BJ (cell line): ENCODE measurements at places on chromosomes 11 and 22.

GRCh38 chr11:3885855-3886254 is 30.4 kb downstream of the STIM1 start:
- DNase-seq: no peak

DNA sequence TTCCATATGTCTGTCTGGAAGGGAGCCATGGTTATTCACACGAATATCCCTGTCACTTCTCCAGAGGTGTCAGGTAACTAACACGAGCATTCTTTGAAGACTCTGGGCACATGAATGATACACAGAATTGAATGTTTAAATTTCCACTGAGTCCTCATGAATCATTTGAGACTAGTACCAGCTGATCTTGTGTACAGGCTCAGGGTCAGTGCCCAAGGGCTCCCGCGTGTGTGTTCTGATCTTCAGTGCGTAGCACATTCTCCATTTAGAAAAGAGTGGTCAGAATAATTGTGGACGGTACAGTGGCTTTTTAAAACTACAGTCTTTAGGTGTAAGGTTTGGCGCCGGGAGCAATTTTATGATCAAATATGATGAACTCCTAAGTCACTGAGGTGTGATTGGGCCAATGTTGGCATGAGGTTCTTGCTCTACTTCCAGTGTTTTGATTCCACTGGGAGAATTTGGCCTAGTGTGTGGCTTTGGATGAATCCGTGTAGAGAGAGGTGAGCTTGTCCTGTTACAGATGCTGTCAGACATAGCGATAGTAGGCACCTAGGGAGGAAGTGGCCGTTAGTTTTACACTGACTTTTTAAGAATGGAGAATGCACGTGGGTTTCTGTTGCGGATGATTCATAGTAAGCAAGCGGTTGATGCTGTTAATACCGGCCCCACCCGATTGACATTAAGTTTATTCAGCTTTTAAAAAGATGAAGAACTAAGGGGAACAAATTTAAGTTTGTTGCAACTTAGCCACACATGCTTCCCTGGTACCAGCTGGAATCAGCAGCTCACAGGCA is 22.2 kb downstream of the NUP50 start:
- DNase-seq: no peak

DNA sequence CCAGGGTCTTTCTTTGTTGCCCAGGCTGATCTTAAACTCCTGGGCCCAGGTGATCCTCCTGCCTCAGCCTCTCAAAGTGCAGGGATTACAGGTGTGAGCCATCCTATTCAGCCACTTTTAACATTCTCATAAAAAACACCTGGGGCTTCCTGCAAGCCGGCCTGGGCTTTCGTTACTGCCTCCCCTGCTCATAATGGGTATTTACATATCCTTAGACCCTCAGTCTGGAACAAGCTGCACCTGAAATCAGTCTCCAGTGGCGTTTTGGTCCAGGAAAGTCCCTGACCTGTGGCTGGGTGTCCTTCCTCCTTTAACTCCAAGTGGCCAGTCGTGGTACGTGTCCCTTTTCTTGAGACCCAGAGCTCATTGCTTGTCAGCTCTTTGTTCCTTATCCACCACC is 320.7 kb downstream of the TMEM135 start:
- DNase-seq: no peak

DNA sequence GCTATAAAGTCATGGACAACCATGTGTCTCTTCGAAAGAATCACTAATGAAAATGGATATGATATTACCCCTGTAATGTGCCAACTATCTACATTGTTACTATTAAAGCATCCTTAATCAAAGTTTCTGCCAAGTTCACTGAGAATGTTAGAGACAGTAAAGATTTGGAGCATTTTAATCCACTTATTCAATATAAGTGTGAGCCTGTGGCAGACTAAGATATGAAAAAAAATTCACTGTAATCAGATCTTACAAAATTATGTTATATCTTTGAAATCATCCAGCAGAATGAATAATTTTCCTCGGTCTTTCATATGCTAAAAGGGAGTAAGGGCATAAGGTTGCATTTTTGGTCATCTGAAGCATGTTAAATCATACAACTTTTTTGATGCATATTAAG is 49.9 kb downstream of the MAML2 start:
- DNase-seq: no peak

DNA sequence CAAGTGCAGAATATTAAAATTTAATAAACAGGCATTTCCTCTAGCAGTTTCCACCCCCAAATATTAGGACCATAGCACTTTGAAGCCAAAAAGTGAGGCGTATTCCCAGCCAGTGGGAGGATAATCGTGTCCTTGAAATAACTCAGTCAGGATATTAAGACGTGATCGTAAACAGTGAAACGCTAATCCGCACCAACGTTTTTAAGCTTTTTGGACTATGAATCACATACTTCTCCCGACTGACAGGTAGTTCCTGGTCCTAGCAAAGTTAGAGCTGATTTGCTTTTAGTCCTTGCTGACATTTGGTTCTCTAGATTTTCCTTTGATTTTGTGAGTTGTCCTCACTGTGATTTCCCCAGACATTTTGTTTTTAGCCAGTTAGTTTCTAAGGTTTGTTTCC is 197.1 kb upstream of the ARHGAP20 start:
- DNase-seq: no peak

DNA sequence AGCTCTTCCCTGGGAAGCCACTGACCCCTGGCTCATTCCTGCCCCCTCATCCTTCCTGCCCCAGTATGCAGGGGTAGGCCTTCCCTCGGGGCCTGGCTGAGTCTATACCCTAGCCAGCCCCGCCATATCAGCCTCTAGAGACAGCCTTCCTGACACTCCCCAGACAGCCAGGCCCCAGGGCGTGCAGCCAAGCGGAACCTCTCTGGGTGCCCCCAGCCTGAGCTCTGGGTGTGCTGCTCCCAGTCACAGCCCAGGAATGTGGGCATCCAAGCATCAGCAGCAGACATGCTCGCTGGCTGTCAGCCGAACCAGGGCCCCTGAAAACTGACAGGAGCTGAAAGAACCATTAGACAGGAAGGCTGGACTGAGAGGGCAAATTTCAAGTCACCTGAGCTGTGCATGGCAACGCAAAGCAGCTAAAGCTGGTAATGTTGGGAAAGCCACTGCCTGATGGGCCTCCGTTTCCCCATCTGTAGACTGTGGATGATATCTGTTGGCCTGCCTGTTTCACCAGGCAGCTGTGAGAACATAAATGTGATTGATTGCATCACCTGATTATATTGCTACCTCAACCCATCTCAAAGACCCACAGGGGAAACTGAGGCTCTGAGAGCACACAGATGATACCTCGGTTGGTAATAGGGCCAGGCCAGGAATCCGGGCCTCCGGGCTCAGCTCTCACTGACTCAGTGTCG is 93.2 kb downstream of the LRRC32 start:
- DNase-seq: no peak

DNA sequence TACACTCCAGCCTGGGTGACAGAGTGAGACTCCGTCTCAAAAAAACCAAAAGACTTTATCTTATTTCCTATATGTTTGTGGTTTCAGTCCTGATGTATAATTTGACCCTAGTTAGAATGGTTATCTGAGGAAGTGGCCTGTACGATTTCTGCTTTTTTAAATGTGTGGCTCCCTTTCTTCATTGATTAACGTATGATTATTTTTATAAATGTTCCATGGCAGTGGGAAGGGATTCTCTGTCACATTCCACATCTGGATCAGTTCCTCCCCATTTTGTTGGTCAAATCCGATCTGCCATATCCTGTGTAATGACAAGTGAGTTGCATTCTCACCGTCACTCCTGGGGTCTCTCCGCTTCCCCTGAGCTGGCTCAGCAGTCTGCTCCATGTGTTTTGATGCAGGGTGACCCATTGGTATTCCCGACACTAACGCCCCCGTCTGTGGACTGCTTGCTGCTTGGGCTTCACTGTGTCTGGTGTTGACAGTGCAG is 20.3 kb downstream of the NEAT1 start:
- DNase-seq: no peak

- DNase-seq: no peak
These were observed 78.9 kb downstream of the GRK3 start for GRCh38 chr22:25643232-25644000.

DNA sequence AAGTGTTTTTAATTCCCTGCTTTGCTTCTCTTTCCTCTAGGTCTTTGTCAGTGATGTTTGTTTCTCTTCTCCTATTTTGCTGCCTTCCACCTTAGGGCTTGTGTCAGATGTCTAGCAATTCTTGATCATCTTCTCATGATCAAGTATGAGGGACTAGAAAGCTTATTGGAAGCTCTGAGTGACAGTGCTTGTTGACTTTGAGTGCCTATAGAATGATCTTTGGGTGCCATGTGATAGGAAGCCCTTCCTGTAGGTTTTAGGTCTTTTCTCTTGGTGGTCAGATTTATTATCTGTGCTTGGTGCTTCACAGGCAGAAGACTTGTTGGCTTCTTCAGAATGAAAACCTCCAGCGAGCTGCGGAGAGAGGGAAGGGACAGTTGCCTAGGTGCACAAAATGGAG is 43.1 kb downstream of the BSX start:
- DNase-seq: no peak

- no peak for DNase-seq
These were observed 98.6 kb upstream of the SYT13 start for GRCh38 chr11:45384711-45385241.

GRCh38 chr22:37726241-37726887 is 29.5 kb downstream of the TRIOBP start:
- no peak for DNase-seq

DNA sequence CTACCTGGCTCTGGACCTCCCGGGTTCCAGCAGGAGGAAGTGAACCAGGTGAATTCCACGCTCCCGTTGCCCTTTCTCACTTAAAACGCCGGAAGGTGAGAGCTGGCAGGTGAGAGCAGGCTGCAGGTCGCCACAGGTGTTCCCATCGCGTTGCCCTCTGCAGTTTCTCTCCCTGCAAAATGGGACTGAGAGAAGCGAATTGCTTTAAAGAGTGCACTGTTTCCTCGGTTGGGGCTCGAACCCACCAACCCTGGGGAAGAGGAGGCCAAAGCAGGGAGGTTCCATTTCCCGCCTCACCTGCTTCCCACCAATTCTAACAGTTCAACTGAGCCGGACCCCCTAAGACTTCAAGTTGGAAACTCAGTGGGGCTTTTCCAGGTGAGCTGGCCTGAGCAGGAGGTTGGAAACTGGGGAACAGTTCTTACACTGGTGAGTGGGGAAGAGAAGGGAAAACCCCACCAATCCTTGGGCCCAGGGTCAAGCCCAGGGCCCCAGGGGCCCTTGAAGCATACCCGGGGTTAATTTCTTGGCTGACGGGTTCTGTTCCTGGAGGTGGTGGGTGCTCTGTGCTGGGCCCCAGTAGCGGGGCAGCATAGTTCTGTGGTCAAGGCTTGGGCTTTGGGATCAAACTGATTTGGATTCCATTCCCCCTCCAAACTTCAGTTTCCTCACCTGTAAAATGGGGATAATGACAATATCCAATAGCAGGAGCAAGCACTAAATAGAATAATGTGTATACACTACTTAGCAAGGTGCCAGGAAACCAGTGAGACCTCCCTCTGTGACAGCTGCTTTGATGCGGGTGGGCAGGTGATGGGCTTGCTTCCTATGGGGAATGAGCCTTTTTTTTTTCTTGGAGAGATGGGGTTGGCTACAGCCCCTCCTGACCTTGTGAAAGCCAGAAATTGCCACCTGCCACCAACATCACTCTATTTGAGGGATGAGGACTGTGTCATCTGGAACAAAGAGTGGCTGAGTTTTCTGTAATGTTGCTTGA is 788 bp downstream of the CD82 start:
- no peak for DNase-seq

- DNase-seq: no peak
These were observed 45.2 kb downstream of the PLAAT5 start for GRCh38 chr11:63445720-63446119.

DNA sequence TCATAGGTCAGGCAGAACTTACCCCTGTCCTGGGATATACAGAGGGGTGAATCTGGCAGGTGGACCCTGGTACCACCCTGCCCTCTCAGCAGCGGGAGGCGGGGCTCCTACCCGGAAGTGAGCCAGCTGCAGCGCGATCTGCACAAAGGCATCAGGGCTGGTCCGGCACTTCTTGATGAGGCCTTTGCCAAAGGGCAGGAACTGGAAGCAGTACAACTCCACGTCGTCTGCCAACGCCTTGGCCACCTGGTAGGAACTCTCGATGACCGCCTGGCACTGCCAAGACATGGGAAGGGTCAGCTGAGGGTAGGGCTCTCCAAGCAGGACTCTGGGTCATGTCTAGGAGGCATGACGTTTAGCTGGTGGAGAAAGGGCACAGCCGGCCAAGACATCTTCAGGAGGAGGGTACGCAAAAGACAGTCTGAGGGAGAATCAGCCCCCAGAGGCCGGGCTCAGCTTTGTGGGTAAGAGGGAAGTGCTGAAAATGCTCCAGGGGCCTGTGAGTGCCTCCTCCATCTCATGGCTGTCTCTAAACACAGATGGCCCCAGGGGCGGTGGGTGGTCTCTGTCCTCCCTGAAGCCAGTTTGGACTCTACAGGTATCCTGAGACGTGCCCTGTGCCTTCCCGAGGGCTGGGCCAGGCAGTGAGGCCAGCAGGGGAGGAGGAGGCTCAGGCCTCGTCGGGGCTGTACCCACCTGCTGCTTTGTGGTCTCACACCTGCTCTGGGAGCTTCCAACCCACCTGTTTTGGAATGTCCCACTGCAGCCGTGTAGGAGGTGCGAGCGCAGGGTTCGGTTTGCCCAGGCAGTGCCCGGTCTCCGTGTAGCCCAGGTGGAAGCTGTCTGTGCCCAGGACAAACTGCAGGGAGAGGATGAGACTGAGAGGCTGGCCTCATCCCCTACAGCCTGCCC is 6.7 kb downstream of the CPT1B start:
- no peak for DNase-seq

- DNase-seq: no peak
These were observed 115.3 kb downstream of the PKNOX2 start for GRCh38 chr11:125279676-125280418.

DNA sequence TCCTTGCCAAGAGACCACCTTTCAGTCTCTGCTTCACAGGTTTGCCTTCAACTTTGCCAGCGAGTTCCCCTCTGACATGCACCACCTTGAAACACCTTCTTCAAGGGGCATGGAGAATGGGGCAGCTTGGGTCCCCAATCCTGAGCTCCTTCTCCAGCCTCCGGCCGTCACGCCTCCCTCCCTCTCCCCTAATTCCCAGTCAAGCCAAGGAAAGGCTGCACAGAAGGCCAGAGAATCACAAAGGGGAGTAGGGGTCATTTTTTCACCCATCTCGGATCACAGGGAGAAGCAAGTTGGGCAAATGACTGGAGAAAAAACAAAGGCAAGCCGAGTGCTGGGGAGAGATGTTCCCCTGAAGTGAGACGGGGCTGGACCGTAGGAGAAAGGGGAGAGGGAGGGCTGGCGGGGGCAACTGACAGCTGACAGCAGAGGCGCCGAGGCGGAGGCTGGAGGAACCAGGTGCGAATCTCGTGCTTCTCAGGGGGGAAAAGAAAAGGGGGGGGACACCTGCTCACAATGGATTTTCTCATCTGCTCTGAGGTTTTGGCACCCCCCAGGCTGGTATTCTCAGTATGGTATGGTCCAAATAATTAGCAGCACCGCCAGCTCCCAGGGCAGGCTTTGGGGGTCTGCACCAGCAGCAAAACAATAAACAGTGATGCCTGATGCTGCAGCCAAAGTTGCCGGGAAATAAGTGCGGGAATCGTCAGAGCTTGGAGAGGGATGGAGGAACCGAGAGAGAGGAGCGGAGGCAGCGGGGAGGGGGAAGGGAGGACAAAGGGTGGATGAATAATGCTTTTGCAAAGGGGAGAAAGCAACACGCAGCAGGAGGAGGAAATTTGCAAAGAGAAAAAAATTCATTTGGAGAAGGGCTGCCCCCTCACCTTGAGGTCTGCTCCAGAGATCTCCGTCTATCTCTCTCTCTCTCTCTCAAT is 644 bp downstream of the YPEL4 start:
- DNase-seq: no peak

GRCh38 chr11:114025329-114025907 is 34.1 kb upstream of the ZBTB16 start:
- no peak for DNase-seq

- DNase-seq: no peak
These were observed 548 bp downstream of the PYGM start for GRCh38 chr11:64759131-64759721.

GRCh38 chr11:11620921-11621572 is 758 bp downstream of the GALNT18 start:
- DNase-seq: no peak
